ENCODE measurements at places on chromosomes 2 and 18.
A peak's percentile ranks its signal among the peaks of the same experiment; 100 is the strongest.

- DNase-seq = no peak
These were observed 97.4 kb upstream of the ITGA6 start for GRCh38 chr2:172329774-172330671.

GRCh38 chr2:7394195-7394594 lies 477.0 kb downstream of the RNF144A start:
- DNase-seq = no peak

- DNase-seq = no peak
These were observed 59.2 kb downstream of the PIEZO2 start for GRCh38 chr18:11089931-11090715.

- DNase-seq = peak; percentile 61
These were observed 166.8 kb upstream of the ID2 start for GRCh38 chr2:8514796-8515758.

DNA sequence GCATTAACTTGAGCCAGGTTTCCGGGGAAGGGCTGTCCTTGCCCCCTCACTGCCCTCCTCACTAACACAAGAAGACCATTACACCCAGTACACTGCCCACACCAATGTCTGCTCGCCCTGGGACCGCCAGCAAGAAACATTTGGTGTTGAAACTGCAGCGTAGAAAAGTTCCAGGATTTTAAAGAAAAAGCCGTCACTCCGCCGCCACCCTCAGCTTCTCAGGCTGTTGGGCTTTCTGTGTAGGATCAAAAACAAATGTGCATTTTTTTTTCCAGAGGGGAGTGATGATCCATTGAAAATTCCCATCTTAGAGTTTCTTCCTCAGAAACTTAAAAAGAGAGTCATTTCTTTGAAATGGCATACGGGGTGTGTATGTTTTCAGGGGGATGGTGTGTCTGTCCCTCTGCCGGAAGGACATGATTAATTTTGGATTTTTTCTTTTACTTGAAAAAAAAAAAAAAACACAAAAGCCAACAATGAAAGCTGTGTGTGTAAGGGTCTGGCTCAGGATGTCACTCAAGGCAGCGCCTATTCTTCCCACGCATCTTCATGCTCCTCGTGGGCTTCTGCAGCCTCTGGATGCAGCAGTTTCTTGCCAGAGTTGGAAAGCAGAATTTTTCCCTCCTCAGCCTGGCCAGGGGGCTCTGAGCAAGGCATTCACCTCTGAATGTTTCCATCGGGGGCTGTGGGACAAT lies 184.9 kb downstream of the GLI2 start:
- DNase-seq = no peak

- DNase-seq = no peak
These were observed 15.9 kb downstream of the ZNF638 start for GRCh38 chr2:71347517-71347916.

DNA sequence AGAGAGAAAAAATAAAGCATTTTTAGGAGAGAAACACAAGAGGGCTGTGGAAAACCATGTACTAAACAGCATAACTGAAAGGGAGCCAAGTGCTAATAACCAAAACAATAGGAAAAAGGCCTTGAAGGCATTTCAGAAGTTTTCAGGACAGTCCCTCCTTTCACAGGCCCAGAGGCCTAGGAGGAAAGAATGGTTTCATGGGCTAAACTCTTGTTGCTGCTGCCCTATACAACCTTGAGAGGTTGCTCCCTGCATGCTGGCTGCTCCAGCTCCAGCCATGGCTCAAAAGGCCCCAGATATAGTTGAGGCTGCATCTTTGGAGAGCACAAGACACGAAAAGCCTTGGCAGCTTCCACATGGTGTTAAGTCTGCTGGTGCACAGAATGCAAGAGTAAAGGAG lies 267.4 kb upstream of the LRP1B start:
- DNase-seq = no peak

- DNase-seq = no peak
These were observed 139.6 kb downstream of the TWIST2 start for GRCh38 chr2:238987352-238987981.

DNA sequence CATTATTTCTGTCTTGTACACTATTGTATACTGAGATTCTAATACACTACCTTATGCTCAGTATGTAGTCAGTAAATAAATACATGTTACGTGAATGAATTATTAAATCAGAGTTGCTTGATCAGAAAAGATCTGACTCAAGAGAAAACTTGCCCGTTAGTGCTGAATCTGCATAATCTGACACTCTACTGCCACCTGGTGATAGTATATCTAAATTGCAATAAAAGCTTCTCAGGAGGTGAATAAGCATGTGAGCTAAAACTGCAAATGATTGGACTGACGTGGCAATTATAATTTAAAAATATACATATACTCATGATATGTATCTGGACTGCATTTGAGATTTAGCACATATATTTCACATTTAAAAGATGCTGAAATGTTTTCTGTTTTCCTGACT lies 70.4 kb downstream of the KIAA1328 start:
- no peak for DNase-seq

All from GM19239 (cell line).